Right lobe of liver (tissue), 6 donors: ENCODE measurements at places on chromosomes 11 and 22. TPM values are rescaled to one million over a fixed set of nuclear protein-coding genes. Genes with fewer than 3 reads are reported as not detected.

GRCh38 chr11:29119707-29120618, 896.9 kb downstream of the KCNA4 start:
- DNase-seq: no peak

- no peak for DNase-seq
Measured at GRCh38 chr11:117826832-117827231, 2.3 kb upstream of the FXYD2 start.

DNA sequence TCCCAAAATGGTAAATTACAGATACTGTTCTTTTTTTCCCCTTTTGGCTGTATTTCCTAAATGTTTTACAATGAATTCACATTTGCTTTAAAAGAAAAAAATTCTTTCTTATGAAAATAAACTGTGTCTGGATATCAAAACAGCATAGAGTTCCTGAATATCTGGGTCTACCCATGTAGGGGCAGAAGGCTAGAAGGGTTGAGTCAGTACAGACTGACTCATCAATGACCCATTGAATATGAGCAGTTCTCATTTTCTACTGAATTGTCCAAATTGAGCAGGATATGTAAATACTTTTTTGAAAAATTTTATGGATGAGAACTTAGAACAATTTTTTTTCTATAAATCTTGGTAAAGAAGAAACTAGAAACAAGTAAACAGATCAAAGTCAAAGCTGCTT, 16.3 kb upstream of the C11orf87 start:
- no peak for DNase-seq

- peak; percentile 88 for DNase-seq
Measured at GRCh38 chr22:37633625-37634416, 5.6 kb upstream of the SH3BP1 start.

The FUT4 gene
- total RNA-seq: 3.1 TPM
